ENCODE measurements at places on chromosomes 12 and 14. TPM values are rescaled to one million over a fixed set of nuclear protein-coding genes. Genes with fewer than 3 reads are reported as not detected.

DNA sequence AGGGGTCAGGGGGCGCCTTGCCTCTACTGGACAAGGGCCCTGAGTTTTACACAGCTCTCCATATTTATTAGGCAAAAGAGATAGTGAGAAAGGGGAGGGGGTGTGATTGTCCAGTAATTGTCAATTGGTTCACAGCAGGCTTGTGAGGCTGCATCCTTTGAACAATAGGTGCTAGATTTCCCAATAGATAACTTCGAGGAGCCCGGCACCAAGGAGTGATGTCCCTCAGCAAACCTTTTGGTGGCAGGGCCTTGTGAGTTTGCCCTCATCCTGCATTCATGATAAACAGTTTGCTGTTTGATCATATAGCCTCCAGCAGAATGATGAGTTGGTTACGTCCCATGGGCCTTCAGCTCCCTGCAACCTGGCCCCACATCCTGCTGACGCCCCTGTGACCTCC lies 2.7 kb upstream of the PRIMA1 start:
- DNase-seq, result no peak

DNA sequence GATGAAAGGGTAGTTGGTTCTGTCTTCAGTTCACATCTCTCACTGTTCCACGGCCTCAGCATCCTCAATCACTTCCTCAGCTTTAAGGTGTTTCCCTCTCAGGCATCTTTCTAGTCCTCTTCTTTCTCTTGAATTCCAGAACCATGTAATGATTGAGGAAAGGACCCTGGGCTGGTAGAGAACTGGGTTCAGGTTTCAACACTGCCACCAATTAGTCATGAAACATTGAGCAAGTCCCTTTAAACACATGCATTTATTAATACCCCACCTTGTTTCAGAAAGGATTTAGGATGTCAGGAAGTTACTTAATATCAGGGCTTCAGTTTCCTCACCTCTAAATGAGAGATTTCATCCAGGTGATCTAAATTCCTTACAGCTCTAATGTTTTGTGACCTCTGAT lies 7.2 kb downstream of the DMAC2L start:
- DNase-seq, result no peak

DNA sequence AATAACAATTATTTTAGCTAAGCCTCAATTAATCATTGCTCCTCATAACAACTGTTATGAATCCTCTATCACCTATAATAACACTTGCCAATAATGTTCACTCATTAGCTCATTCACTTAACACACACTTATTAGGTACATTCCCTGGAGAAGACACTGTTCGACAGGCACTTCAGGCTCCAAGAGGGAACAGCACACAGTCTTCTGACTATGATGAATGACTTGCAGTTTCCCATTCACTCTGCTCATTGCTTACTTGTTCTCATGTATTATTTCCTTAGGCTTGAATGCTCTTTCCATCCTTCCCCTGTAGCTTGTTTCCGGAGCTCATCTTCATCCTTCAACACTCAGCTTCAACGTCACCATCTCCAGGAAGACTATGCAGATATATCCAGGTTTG lies 437.3 kb downstream of the TMEM132D start:
- no peak for DNase-seq

- no peak for DNase-seq
Measured at GRCh38 chr14:93898731-93899130, 28.4 kb upstream of the FAM181A start.

DNA sequence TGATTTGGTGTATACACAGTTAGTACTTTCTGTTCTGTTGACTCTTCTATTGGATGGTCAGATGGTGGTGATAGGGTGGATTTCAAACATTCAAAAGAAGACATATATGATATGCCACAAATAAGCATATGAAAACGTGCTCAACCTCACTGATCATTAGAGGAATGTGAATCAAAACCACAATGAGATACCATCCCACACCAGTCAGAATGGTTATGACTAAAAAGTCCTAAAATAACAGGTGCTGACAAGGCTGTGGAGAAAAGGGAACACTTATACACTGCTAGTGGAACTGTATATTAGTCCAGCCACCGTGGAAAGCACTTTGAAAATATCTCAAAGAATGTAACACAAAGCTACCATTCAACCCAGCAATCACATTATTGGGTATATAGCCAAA lies 425.5 kb downstream of the C12orf50 start:
- no peak for DNase-seq

GRCh38 chr12:110934093-110934852 lies 13.9 kb upstream of the MYL2 start:
- DNase-seq, result no peak

GRCh38 chr12:113278141-113278540 lies 56.8 kb downstream of the SLC8B1 start:
- no peak for DNase-seq

DNA sequence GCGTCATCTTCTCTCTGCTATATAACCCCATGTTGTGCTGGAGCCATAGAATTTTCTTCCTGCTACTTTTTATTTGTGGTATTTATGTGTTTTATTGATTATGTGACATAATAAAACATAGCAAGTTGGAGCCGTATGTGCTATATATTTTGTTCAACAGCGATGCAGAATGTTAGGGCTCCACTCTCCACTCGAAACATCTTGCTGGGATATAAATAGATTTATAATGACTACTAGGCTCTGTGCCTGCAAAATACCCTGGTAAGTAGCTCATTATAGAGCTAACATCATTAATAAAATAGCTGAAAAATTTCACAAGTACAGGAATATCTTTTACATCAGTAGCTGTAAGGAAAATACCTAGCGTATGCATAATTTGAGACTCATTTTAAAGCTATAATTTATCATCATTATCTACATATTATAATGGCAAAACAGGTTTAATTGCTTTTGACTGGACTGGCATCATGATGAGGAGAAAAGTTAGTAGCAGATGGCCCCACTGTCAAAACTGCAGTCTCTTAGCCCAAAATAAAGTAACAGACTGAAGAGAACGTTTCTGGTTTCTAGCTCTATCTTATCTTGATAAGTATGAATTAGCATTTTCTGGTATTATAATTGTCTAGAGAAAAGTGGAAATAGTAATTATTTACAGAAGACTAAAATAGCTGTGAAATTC lies 263.0 kb downstream of the NEDD1 start:
- DNase-seq, result no peak

The SLC17A8 gene
- total RNA-seq, result 0.11 TPM

DNA sequence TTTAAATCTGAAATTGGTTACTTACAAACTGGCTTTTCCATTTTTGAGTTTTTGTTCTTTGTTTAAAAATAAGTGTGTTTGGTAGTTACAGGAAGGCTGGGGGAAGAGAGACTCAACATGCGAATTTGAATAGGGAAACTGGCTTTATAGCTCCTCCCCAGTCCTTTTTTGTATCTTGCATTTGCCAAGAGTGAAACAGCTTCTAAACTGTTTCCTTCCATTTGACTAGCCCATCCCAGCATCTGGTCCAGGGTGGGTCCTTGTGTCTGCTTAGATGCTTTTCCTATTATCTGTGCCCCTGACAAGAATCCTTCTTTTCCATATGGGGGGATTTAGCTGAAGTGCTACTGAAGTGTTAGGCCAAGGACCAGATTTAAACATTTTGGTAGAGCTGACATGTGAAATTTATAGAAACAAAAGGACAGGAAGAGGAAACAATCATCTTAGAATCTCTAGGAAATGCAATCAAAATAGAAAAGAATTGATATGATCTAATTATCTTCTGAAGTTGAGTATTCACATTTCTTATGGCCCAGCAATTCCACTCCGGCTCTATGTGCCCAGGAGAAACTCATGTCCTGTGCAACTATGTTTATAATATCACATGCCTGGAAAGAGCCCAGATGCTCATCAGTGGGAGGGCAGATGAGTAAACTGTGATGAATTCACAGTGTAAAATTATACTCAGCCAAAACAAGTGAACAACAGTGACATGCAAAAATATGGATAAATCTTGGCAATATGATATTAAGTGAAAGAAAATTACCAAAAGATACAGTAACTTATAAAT lies 7.4 kb downstream of the SMOC1 start:
- DNase-seq, result no peak

The SLC10A1 gene
- not detected for total RNA-seq

- DNase-seq, result no peak
Measured at GRCh38 chr12:123398550-123399254, 14.8 kb downstream of the KMT5A start.

- no peak for DNase-seq
Measured at GRCh38 chr12:100433701-100434100, 40.0 kb upstream of the NR1H4 start.

- no peak for DNase-seq
Measured at GRCh38 chr12:89239534-89239933, 112.8 kb downstream of the DUSP6 start.

The ZNF605 gene
- 16.9 TPM for total RNA-seq

The PNMA1 gene
- 55.1 TPM for total RNA-seq

- no peak for DNase-seq
Measured at GRCh38 chr12:42262271-42262670, 24.2 kb upstream of the YAF2 start.

The KLHDC1 gene
- not detected for total RNA-seq

The CLEC1B gene
- total RNA-seq, result not detected

DNA sequence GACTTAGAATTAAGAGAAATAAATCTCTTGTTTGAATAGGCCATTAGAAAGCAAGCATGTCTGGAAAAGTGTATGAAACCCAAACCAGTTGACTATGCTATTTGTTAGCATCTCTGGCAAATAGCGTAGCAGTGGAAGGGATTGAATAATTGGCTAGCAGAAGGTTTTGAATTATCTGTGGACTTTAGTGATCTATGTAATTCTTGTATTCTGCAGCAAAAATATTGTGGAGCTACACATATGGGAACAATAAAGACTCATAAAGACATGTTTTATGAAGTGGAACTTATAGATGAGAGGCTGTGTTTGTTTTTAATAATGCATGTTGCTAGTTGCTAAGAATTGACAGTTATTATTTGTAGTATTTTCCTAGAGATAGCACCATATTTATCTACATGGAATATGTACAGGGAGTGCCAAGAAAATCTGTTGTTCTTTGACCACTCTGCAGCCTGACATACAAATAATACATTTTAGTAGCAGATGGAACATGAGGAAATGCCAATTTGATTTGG lies 4.7 kb downstream of the SRGAP1 start:
- DNase-seq, result no peak

DNA sequence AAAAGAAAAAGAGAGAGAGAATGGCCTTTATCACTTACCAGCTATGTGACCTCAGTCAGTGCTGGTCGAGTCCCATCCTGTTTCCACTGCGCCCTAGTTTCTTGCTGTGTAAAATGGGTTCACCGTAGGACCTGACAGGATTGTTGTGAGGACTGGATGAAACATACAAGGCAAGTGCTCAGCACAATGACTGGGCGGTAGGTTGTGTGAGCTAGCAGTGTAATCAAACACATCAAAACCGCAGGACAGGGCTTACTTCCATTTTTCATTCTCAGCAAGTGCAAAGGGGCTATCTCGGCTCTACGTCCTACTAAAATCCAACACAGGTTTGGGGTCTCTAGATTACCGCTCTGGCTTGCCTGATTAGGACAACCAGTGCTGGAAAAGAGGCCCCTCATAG lies 36.4 kb upstream of the ATXN2 start:
- DNase-seq, result no peak

DNA sequence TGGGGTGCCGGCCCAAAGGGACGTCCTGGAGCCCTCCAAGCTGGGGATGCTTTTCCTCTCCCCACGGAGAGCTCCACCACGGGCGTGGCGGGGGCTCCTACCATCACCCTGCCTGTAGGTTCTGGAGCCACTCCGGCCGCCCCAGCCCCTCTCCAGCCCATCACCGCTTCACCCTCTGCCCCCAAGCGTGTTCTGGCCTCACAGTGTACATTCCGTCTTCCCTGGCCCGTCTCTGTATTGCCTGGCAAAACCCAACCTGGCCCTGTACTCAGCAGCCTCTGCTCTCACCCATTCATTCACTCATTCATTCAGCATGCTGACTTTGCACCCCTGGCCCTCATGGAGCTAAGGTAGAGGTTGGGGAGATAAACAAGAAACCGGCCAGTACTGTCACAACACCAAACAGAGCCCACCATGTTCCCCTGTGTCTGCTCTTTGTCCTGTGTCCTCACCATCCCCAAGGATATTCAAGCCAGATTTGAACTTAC lies 20.3 kb downstream of the SLC25A29 start:
- DNase-seq, result no peak

GRCh38 chr12:2582631-2583030 lies 212.1 kb upstream of the FKBP4 start:
- no peak for DNase-seq

- DNase-seq, result no peak
Measured at GRCh38 chr12:68180792-68181744, 21.5 kb upstream of the IFNG start.

GRCh38 chr12:92971859-92972524 lies 42.9 kb upstream of the EEA1 start:
- no peak for DNase-seq

The GLT8D2 gene
- 6.8 TPM for total RNA-seq

- no peak for DNase-seq
Measured at GRCh38 chr12:65741656-65742017, 82.6 kb upstream of the HMGA2 start.

GRCh38 chr12:96585977-96586376 lies 96.6 kb downstream of the CFAP54 start:
- DNase-seq, result no peak

The SLCO1B1 gene
- total RNA-seq, result not detected

GRCh38 chr12:57892232-57892972 lies 45.9 kb upstream of the CTDSP2 start:
- no peak for DNase-seq

GRCh38 chr12:3597526-3598210 lies 106.7 kb downstream of the PRMT8 start:
- no peak for DNase-seq

DNA sequence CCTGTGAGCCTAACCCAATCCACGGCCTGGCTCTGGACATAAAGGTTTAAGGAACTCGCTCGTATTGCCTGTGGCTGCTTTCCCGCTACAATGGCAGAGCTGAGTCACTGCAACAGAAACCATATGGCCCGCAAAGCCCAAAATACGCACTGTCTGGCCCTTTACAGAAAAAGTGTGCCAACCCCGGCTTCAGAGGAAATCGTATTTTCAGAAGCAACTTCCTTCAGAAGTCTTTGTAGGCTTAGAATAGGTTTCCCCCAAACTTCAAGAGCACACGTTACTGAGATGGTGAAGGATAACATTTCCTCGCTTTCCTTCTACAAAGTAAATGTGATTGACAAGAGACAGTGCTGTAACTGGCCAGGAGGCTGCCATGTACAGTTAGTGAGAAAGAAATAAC lies 34.8 kb upstream of the TESC start:
- no peak for DNase-seq

The TAPBPL gene
- 0.67 TPM for total RNA-seq

The TCTN2 gene
- total RNA-seq, result 7.2 TPM

The SYNDIG1L gene
- 3.0 TPM for total RNA-seq

Data from H1 (cell line).